Omental fat pad (tissue), 4 donors: ENCODE measurements at places on chromosomes 12 and 14.

GRCh38 chr14:36177489-36177888 is 967 bp upstream of the PTCSC3 start:
- DNase-seq: no peak

- no peak for DNase-seq
Observed at GRCh38 chr12:12240662-12241340, 26.0 kb downstream of the LRP6 start.

DNA sequence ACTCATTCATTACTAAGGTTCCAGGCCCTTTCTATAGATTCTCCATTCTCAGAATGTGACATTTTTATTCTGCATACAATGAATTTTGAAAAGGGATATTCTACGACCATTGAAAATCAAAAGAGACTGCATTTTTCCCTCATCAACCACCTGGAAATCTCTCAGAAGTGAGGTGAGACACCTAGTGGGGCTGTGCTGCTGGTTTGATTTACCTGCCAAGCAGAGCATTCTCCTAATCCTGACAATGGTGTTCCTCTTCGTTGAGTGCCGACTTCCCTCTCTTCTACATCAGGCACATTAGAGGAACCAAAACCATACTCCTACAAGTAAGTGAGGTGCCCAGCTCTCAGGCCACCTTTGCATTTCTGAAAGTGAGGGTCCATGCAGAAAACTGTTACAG is 14.9 kb downstream of the CKB start:
- no peak for DNase-seq

- DNase-seq: no peak
Observed at GRCh38 chr12:25301798-25302197, 51.1 kb upstream of the KRAS start.

DNA sequence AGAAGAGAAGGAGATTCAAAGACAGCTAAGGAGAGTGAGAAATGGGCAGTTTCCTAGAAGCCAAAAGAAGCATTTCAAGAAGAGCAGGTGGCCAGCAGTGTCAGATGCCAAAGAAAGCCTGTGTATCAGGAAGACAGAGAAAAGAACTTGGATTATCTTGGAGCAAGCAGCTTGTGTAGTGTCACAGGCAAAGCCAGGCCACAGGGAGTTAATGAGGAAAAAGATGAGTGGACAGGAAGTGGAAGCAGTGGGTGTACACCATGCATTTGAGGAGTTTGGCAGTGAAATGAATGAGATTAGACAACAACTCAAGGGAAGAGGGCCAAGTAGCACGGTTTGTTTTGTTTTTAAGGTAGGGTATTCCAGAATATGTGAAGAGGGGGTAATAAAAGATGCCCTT is 5.6 kb upstream of the MYH7 start:
- DNase-seq: no peak
